ENCODE measurements at places on chromosomes 2 and 18. TPM values are rescaled to one million over a fixed set of nuclear protein-coding genes. Genes with fewer than 3 reads are reported as not detected.

NIF3L1 gene
- 32.5 TPM for total RNA-seq

DNA sequence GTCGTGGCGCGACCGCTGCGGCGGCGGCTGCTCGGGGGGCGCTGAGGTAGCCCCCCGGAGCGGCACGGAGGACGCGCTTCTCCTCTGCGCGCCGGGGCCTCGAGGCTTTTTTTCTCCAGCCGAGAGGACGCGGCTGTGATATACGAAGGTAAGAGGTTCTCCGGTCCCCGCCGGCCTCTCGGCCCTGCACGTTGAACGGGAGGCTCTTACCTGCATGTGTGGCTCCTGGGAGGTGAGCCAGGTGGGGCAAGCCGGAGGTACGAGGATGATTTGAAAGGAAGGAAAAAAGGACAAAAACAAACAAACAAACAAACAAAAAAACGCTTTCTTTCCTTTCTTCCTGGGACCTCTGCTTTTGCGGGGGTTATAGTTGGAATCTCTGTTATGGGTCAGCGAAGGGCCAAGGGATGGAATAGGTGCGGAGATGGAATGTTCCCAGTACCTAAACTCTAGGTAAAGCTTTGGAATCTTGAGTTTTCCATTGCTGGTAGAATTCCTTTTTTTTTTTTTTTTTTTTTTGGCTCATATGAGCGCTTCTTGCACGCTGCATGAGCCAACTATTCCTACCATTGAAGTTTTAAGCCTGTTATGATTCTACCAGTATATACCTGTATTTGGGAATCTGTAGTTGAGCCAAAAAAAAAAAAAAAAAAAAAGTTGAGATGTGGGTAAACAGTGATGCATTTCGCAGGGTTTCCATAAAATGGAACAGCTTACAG lies 674 bp downstream of the PTPN4 start:
- DNase-seq = peak; percentile 39

DNA sequence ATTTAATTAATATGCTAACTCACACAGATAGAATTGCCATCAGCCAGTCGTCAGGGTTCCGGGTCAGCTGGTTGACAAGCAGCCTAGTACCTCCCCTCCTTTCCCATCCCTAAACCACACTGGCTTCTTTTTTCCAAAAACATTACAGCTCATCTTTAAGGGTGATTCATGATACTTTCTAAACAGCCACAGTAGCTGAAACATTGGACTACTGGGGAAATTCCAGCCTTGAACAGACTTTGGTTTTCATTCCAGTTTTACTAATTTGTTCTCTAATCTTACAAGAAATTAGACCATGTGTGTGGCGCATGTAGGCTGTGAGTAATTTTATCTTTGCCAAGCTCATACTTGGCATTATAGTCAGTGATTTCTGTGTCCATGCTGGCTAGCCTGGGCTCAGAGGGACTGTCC lies 110.8 kb downstream of the FMNL2 start:
- no peak for DNase-seq

- DNase-seq = no peak
These were observed 39.6 kb upstream of the DAPL1 start for GRCh38 chr2:158755310-158756087.

STK39 gene
- 31.4 TPM for total RNA-seq

- DNase-seq = no peak
These were observed 24.1 kb downstream of the POLE4 start for GRCh38 chr2:74982577-74982976.

GRCh38 chr2:156346731-156347130 lies 14.2 kb upstream of the NR4A2 start:
- no peak for DNase-seq

MEP1B gene
- not detected for total RNA-seq

DNA sequence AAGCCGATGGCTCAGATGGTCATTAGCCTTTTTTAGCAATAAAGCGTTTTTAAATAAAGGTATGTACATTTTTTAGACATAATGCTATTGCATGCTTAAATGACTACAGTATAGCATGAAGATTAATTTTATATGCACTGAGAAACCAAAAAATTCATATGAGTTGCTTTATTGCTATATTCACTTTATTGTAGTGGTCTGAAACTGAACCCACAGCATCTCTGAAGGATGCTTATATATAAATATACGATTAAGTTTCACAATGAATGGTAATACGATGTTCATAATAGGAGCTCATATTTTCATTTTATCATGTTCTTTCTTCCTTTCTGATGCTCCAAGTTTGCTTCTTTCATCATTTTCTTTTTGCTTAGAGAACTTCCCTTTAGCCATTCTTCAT lies 132.8 kb downstream of the DNAH6 start:
- DNase-seq = no peak

DNA sequence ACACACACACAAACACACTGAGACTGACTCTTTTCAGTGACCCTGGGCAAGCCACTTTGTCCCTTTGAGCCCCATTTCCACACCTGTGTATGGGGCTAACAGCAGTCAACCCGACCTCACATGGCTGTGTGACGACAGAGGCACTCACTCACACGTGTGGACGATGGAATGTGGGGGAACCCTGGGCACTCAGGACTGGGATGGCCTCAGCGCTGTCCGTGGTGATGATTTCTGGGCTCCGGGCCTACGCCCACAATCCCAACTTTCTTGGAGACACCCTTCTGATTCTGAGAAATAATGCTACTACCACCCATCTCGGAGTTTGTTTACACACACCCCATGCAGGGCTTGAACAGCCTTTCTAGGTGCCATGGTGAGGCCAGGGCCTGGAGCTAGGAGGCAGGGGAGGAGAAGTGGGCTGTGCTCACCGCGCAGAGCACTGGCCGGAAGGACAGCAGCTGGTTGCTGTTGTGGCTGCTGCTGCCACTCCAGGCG lies 1.5 kb downstream of the CRYBA2 start:
- DNase-seq = no peak

DNA sequence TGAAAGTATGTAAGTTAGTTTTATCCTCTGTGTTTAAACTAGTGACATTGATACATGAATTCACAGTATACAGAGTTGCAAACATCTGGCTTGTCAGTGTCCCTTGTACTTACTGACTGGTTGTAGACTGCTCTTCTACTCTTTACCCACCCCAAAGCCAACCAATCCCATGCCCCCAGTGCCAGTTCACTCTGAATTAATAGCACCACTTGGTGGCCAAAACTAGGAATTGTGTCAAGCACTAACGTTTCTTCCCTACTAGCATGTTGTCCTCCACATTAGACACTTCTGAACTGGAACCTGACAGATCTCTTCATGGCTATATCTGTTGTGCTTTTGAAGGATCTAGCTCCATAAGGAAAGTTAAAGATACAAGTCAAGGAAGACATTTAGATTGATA lies 27.2 kb upstream of the OTX1 start:
- DNase-seq = peak; percentile 9

MGAT5 gene
- total RNA-seq = 48.2 TPM

DNA sequence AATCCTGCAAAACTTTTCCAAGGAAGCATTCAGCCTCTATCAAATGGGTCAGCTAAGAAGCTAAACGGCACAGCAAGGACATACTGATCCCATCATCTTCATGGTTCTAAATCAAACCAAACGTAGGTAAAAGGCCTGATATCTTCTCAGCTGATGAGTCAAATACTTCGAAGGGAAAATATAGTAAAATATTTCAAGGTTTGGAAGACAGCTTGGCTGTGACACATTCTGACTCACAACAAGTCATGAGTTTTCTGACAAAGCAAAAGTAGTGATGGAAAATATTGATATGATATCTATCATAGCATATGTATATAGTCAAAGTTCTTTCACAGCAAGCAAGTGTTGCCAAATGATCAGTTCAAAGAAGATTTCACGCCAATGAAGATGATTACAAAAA lies 31.5 kb downstream of the DOCK10 start:
- DNase-seq = no peak

DNA sequence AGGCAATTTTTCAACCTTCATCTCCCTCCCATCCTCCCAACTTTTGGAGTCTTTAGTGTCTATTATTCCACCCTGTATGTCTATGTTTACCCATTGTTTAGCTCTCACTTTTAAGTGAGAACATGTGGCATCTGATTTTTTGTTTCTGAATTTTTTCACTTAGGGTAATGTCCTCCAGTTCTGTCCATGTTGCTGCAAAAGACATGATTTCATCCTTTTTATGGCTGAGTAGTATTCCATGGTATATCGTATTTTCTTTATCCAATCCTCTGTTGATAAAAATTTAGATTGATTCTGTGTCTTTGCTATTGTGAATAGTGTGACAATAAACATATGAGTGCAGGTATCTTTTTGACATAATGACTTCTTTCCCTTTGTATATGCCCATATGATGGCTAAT lies 48.2 kb downstream of the G6PC2 start:
- no peak for DNase-seq

DNA sequence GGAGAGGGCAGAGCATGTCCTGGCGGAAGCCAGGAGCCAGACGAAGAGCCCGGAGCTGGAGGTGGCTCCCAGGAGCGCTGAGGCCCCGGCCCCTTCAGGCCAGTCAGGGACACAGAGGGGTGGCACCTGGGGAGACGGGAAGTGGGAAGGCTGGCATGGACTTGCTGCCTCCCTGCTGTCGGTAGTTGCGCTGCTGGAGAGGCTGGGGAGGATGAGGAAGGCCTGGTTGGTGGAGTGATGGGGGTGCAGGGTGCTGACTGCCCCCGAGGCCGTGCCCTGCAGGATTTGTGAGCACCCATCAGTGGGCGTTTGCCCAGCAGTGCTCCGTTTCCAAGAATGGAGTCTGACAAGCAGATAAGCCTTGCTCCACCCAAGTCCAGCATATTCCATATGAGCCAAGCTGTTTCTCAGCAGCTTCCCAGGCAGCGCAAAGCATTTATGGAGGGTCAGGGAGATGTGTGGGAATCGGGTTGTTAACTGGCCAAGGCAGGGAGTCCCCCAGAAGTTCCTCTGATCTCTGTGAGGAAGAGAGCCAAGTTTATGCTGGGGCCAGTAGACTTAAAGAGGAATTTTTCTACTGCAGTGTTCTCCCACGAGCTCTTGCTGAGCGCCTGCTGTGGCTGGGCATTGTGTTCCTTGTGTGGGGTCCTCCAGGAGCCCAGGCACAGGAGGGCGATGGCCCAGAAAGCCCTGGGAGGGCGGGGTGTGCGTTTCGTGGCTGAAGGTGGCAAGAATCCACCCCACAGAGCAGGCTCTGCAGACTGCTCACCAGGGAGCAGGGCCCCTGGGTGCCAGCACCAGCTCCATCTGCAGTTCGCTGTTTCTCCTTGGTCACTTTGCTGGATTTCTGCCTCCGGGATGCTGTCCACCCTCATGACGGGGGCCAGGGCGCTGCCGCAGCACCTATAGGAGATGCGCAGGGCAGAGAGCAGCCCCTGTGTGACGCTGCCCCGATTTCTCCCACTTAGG lies 250.2 kb downstream of the ALPK2 start:
- no peak for DNase-seq

XDH gene
- 0.17 TPM for total RNA-seq

DNA sequence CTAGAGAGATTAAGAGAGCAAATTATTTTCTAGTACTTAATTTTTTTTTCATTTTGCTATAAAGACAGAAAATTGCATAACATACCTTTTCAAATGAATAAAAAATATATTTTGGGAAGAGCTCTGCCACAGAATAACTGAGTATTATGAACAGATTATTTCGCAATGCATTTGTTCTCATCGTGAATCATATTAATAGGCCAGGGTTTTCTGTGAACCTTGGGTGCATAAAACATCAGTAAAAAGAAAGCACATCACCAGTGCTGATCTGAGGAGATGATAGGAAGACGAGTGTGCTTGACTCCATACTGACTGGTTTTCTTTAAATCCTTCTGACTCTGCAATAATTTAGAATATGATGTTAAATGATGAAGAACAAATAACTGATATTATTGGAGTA lies 409.1 kb downstream of the CPS1 start:
- DNase-seq = no peak

GRCh38 chr2:232809349-232810124 lies 33.2 kb upstream of the KCNJ13 start:
- no peak for DNase-seq

DBI gene
- total RNA-seq = 130 TPM

GRCh38 chr2:36731941-36732672 lies 35.6 kb downstream of the VIT start:
- no peak for DNase-seq

GRCh38 chr2:6872394-6872793 lies 5.2 kb upstream of the RSAD2 start:
- no peak for DNase-seq

DNA sequence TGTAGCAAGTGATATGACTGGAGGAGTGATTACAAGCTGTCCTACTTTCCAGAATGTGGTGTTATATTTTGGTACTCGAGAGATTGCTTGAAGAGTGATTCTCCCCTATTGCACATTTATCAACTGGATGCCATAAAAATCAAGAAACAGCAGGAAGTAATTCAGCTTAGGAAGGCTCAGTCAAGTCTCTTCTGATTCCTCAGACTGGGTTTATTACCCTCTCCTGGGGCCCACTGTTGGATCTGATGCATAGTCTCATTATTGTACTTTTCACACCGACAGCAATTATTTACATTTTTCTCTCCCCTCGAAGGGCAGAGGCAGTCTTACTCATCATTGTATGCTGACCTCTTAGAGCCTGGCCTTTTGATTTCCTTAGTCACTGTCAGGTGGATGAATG lies 9.3 kb downstream of the NOSTRIN start:
- no peak for DNase-seq

ABCG8 gene
- not detected for total RNA-seq

GRCh38 chr2:163593982-163594381 lies 141.8 kb downstream of the FIGN start:
- no peak for DNase-seq

- DNase-seq = no peak
These were observed 8.3 kb downstream of the WIPF1 start for GRCh38 chr2:174589334-174589733.

REG3A gene
- not detected for total RNA-seq
